ENCODE measurements at places on chromosomes 6 and 20.

DNA sequence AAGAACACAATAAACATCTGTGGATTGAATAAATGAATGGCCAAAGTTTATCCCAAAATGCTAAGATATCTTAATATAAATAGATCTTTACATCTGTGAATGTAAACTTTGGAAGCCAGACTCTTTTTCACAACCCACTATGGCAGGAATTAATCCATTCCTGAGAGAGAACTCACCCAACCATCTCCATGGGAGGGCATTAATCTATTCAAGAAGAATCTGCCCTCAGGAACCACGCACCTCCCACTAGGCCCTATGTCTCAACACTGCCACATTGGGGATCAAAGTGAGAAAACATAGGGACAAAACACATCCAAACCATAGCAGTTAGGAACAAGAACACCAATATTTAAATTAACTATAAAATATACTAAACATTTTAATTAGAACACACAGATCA lies 3.4 kb downstream of the UBE3D start:
- DNase-seq = no peak

DNA sequence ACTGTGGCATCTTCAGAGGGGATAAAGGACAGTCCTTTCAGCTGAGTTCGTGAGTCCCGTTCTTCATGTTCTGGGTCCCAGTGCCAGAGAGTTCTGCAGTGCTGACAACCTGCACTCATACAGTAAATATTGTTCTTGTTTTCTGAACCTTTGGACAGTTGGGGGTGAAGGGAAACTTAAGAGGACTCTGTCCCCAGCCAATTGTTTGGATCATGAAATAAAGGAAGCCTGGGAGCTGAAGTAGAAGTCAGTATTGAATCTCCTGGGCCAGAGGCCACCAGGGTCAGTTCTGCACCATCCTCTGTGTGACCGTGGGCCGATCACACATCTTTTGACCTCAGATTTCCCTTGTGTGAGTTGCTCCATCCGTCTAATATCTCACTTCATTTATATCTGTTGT lies 3.2 kb downstream of the SLC2A12 start:
- DNase-seq = no peak

DNA sequence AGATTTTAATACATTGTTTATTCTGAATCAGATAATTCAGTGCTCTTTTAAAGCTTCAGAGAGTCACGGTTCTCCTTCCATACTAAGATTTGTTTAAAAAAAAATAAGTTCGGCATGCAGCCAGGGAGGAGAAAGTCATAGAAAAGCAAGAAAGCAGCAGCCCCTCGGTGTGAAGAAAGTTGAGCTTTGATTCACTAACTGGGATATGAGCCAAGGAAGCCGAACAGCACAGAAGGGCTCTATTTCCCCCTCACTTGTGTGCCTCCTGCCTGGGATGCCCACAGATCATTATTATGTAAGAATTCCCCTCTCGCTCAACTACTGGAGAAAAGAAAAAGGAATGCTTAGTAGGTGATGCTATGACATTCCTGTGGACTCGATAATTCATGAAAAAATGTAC lies 69.3 kb upstream of the SYNJ2 start:
- DNase-seq = no peak

- no peak for DNase-seq
Observed at GRCh38 chr20:60056407-60057122, 98.3 kb downstream of the CDH26 start.

DNA sequence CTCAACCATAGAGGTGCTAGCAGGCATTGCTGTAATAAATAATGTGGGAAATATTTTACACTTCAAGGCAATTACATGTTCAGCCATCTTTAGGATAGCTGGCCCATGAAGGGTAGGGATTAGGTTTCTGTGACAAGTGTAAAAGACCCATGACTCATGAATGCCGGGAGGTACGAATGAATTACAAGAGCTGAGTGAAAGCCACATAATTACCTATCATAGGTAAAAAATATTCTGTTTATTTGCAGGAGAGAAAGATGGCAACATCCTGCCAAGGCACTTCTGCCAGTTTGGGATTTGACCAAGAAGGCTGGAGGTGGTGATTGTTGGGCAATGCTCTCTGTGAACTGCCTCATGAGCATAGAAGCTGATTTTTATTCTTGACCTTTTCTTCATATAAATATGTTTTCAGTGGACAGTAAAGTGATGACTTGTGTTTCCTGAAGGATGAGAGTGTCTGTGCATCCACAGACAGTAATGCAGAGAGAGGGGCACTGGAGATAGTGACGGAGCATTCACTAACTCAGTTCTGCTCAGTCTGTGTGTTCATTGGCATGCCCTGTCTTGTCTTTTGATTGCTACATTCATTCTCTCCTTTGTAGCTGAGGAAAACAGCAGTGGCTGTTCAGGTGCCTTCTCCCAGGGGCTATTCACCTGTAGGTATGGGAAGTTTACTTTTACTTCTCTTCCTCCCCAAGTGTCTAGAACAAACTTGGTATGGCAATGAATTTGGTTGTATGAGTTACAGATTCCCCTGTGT lies 481.1 kb downstream of the TFAP2B start:
- DNase-seq = no peak

- DNase-seq = peak; percentile 25
Observed at GRCh38 chr6:98880486-98880885, 46.1 kb downstream of the POU3F2 start.

GRCh38 chr20:45311589-45312211 lies 3.6 kb upstream of the MATN4 start:
- DNase-seq = peak; percentile 86

DNA sequence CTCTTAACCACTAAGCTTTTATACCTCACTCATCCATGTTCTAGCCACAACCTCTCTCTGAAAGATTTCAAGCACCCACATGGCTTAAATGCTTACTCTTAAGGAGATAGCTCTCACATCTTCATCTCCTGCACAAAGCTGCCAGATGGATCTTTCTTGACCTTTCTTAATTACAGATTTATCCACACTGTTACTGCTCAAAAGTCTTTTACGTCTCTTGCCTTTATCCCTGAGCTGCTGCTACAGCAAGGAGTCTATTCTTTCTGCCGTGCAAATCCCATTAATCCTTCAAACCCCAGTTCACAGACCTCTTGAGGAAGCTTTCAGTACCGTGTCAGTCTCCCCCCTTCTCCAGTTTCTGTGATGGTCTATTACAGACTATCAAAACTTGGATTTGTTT lies 54.6 kb downstream of the B4GALT5 start:
- no peak for DNase-seq

- DNase-seq = no peak
Observed at GRCh38 chr6:86031713-86032112, 389.0 kb upstream of the SYNCRIP start.

GRCh38 chr6:128517124-128517523 lies 3.3 kb downstream of the PTPRK start:
- DNase-seq = no peak

DNA sequence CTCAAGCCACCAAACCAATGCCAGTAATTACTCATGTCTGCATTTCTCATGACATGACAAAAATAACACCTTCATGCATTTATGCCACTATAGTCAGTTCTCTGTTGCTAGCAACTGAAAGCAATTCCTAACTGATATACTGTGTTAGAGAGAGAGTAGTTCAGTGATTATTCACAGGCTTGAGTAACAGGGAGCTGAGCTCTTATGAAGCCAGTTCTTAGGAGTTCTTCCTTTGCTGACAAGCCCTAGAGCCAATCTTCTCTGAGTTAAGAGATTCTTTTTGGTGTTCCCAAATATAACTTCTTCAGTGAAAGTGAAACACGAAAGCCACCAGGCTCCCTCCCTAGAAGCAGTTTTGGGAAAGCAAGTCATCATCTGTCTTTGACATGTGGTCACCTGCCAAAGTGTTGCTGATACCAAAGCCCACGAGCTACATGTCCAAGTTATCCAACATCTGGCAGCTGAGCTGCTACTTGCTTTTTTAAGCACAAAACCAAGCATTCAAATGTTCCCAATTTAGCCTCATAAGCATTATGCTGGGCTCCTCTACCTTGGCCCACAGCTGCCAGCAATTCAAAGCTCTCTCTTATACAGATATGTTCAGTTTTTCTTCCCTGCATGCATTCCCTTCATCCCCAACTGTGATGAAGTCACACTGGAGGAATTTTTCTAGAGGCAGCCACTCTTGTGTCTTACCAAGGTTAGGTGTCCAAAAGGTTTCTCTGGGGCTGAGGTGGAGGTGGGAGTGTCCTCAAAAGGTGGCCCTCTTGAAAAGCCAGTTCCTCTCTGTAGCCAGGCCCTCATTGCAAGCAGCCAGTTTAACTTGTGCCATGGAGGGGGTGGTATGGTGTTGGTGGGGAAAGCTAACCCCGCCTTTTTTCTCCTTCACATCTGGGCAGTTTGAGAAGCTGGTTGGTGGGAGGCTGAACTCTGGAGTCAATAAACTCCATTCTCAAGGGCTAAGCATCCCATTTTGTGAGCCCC lies 92.7 kb upstream of the ARMC2 start:
- DNase-seq = no peak

- no peak for DNase-seq
Observed at GRCh38 chr20:52619101-52619500, 353.1 kb upstream of the TSHZ2 start.

DNA sequence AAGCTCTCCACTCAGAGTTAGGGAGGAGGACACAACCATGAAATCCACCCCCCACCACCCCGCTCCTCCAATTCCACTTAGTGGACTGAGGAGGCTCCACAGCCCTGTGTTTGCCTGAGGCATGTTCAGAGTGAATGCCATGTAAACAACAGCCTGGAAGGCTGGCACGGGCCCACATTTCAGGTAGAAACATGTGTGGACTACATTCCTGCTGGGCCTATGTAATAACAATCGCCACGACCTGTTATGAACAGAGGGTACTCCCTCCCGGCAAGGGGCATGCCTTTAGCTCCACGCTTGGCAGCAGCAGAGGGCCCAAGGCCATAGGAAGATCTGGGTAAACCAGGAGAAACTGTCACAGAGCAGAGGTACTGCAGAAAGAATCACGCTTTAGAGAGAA lies 65.5 kb downstream of the ISM1 start:
- DNase-seq = no peak

DNA sequence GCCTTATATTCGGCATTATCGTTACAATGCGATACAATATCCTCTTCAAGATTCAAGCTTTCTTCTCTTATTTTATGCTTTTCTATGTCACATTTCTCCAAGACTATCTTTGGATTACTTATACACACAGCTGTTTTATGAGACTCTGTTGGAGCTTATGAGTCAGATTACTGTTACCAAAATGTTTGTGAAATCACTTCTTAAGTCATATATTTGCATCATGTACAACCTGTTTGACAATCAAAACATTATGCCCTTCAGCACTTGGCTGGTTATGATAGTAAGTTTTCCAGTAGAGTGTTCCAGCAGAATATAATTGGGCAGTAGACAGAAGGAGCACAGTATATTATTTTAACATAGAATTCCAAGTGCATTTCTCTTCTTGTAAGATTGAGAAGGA lies 35.2 kb downstream of the BMP6 start:
- DNase-seq = no peak

- DNase-seq = peak; percentile 35
Observed at GRCh38 chr6:36139431-36139830, 9.1 kb downstream of the MAPK13 start.

DNA sequence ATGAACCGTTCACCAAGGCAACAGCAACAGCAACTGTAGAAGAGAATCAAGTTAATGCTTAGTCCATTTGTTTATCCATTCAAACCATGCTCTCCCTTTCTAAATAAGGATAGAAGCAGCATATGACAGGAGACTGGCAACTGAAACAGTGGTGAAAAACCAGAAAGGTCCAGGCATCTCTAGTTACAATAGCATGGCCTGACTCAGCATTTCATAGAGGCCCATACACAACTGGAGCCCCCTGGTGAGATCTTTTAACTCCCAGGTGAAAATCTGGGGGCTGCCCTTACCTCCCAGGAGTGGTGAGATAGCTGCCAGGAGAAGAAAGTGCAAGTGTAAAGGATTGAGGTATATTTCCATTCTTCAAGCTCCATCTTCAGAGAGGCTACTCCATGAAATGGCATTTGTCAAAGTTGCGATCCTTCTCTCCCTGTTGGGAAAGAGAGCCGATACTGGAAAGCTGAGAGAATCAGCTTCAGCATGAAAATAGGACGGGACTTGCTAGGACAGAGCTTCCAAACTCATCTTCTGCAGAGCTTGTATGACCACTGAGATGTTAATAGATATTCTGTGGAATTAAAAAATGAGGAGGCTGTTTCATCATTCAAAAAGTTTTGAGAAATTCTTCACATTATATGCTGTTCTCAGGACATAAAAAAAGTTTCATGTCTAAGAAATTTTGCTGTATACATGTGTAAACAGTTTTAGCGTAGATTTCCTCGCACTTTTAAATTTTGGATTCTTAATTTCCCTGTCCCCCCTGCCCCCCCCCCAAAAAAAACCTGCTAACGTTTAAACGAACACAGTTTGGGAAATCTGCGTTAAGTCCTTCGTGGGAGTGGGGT lies 10.9 kb upstream of the SLC2A12 start:
- DNase-seq = no peak

- DNase-seq = no peak
Observed at GRCh38 chr6:75800708-75801505, 51.9 kb downstream of the MYO6 start.

- DNase-seq = no peak
Observed at GRCh38 chr6:13281686-13282085, 46.7 kb downstream of the TBC1D7 start.

DNA sequence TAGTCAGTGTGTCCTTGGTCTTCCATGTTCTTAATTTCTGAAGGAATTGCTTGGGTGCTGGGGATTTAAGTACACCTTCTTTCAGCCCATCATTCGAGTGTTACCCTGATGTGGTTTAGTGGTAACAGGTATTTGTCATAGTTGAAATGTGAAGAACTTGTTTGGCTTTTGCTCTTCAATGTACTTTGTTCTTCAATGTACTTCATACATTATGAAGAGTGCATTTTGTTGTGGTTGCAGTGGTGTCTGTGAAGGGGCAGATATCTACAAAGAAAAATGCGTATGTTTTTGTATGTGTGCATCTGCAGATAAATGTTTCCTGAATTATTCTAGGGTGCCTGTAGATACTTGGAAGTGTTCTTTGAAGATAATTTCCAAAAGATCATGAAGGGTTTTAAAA lies 111.2 kb upstream of the SUPT3H start:
- DNase-seq = no peak

DNA sequence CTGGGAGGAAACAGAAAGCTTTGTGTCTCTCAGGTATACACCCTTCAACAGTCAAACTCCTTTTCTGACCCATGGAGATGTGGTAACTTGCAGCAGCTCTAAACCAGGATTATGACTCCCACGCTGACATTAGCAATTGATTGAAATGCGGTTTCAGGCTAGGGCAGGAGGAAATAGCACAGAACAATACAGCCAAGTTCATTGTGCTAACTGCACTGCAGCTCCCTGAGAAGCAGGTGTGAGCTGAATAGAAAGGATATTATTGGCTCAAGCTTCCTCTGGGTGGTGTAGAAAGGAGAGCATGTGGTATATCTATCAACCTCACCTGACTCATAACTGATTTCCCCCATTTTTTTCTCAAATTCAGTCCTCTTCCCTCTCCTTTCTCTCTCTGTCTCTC lies 612.3 kb upstream of the BTBD3 start:
- no peak for DNase-seq

DNA sequence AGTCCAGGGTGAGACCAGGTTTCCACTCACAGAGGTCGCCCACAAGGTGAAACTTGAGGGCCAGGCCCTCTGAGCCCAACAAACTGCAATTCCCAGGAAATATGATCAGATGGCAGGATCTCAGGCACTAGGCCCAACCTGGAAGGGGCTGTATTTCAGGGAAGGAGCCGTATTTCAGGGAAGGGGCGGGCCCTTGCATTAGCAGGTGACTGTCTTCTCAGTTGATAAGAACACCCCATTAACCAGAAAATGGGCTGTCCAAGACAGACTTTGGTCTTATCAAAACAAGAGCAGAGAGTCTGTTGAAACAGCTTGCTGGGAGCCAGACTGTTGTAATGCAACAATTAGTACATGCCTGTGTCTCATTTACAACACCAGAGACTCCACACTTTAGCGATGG lies 10.9 kb upstream of the BNIP5 start:
- DNase-seq = no peak
